Activated CD8-positive, alpha-beta T cell treated with anti-CD3 and anti-CD28 coated beads, Interleukin-2, amount 10 ng/mL, durations not matched to agents 7 days and 5 days (primary cell): ENCODE measurements at places on chromosomes 1 and 21. TPM values are rescaled to one million over a fixed set of nuclear protein-coding genes. Genes with fewer than 3 reads are reported as not detected.
A peak's percentile ranks its signal among the peaks of the same experiment; 100 is the strongest.

DNA sequence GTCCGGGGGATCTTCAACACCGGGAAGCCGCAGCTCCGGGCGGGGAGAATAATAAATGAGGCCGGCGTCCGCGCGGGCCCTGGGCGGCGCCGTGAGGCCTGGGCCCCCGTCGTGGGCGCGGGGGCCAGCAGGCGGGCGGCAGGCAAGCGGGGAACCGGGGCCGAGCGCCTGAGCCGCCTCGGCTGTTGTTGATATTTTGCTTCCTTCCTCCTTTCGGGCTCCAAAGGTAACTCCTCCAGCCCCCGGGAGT, at the start of gene MEF2D:
Gene MEF2D, minus strand, starts transcription at position 233 of the 250 bp plus-strand sequence. CDS start 17,483 bp downstream, outside the sequence.
- H3K27ac ChIP-seq: peak within 1 kb of the TSS; percentile 99
- peaks cover 76% of the 10 kb centered on the region for H3K4me1 ChIP-seq
- DNase-seq: no peak

DNA sequence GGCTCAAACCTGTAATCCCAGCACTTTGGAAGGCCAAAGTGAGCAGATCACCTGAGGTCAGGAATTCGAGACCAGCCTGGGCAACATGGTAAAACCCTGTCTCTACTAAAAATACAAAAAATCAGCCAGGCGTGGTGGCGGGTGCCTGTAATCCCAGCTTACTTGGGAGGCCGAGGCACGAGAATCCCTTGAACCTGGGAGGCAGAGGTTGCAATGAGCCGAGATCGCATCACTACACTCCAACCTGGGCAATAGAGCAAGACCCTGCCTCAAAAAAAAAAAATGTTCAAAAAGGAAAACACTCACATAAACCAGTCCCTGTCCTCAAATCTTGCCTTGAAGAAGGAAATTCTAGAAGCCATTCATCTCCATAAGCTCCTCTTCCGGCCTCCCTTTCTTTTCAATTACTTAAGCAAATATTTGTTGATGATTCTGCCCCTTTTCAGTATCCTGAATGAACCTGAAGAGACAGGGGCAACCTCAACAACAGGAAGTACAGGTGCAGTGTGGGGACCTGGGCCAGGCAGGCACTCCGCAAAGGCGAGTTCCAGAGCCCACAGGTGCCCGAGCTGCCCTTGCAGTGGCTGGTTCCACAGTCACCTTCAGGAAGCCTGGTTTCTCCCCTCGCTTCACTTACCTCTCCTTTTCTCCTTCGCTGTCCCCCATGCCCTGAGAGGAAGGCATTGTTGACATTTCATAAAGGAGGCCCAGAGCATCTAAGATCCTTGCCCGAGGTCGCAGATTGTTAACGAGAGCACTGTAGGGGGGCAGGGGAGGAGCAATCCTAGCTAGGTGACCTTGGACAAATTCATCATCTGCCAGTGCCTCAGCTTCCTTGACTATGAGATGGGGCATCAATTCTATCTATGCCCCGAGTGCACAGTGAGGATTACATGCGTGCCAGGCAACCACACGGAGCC, 8.9 kb upstream of the LEFTY1 start:
- H3K4me3 ChIP-seq: peak overlapping the region; percentile 56
- no peaks in the 10 kb centered on the region for H3K36me3 ChIP-seq
- H3K27me3 ChIP-seq: peaks cover 16% of the 10 kb centered on the region

- H3K36me3 ChIP-seq: no peaks in the 10 kb centered on the region
- H3K4me1 ChIP-seq: no peaks in the 10 kb centered on the region
- no peak for DNase-seq
- no peak overlapping the region for H3K4me3 ChIP-seq
These were observed 33.0 kb downstream of the SH3BGR start for GRCh38 chr21:39484711-39485276.

DNA sequence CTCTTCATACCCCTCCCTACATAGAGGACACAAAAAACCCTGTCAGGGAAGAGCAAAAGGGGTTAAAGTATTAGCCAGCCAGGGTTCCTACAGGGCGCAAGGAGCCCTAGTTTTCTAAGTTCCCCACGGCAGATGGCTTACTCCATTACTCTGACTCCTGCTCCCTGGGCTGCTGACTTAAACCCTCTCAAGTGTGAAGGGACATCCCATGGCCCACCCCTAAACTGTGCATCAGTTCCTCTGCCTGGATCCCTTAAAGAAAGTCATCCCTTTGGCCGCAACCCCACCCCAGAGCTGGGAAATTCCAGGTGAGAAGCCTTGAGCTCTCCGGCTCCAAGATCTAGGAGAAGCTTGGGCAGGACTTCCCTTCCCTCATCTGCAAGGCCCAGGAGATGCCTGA, 236.0 kb downstream of the TOMM20 start:
- no peaks in the 10 kb centered on the region for H3K27me3 ChIP-seq
- no peak overlapping the region for H3K27ac ChIP-seq
- DNase-seq: no peak
- peaks cover 60% of the 10 kb centered on the region for H3K4me1 ChIP-seq

GRCh38 chr1:208990456-208990855, 593.1 kb upstream of the CAMK1G start:
- no peak overlapping the region for H3K27ac ChIP-seq
- DNase-seq: no peak
- no peaks in the 10 kb centered on the region for H3K36me3 ChIP-seq

DNA sequence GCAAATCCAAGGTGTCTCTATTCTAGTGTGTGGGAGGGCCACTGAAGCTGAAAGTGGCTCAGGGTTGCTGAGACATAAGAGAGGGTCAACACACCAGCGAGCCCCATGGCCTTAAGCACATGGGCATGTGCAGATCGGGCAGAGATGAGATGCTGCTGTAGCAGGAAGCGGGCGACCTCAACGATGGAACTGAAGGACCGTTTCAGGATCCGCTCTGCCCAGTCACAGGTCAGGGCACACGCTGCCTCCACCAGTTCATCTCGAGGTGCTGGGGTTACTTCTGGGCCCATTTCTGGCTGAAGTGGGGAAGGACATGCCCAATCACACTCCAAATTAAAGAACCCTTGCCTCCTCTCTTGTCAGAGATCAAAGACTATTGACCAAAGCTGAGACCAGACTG, 3.5 kb downstream of the RFX5 start:
- H3K4me3 ChIP-seq: no peak overlapping the region
- no peak for DNase-seq
- no peak overlapping the region for H3K27ac ChIP-seq
- peaks cover 40% of the 10 kb centered on the region for H3K36me3 ChIP-seq
- no peaks in the 10 kb centered on the region for H3K27me3 ChIP-seq
- peaks cover 33% of the 10 kb centered on the region for H3K4me1 ChIP-seq

MYOG gene
- not detected for total RNA-seq

GJA8 gene
- not detected for total RNA-seq

OR2G6 gene
- not detected for total RNA-seq
